ENCODE measurements at places on chromosomes 4 and X.

DNA sequence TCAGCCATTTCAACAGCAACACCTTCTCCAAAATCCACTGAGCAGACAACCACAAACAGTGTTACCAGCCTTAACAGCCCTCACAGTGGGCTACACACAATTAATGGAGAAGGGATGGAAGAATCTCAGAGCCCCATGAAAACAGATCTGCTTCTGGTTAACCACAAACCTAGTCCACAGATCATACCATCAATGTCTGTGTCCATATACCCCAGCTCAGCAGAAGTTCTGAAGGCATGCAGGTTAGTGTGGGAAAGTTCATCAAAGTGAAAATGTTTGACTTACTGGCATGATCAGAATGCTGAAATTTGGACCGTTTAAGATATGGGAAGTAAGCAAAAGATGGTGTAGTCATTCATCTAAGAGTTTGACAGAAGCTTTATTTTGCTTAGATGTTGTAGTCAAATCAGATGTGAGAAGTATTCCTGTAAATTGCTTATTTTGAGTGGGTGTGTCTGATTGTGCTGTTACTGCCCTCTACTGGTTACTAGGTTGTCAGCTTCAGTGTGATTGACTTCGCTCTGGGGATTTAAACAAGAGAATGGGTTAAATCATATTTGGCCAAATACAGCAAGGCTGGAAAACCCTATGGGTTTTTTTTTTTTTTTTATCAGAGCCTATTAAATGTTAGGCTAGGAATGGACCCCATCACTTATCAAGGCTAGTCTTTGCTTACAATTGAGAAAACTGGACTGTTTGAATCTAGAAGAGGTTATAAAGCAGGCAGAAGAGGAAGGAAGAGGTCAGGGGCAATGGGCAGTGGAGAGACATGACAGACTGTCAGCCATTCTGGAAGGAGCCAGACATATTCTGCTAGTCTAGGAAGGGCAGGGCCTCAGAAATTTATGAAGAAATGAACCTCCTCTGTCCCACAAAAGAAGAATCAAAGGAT lies 130.3 kb downstream of the DIPK2B start:
- peak; percentile 65 for DNase-seq

DNA sequence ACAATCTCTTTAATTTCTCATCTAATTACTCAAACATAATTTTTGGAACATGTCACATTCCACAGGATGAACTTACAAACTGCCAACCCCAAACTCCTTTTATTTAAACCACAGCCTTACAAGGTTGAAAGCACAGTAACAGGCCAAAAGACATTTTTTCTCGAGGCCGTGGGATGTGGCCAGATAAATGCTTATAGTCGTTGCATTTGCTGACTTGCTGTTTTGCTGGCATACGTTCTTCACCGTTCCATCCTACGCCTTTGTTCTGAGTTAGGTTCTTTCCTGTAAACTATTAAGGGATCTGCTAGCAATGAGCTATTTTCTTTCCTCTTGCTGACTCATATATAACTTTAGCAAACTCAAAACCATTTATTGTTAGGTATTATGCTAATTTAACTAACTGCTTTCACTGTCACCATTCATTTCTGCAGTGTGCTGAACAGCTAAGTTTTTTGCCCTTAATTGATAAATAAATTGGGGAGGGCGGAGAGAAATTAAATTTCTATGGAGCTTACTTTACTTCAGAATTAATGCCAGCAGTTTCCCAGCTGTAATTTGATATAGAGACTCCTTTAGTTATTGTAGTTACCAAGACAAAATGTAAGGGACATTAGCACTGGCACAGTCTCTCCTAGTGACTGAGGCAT lies 135.1 kb upstream of the PACRGL start:
- DNase-seq, result no peak

GRCh38 chr4:663046-663437 lies 11.0 kb downstream of the ATP5ME start:
- DNase-seq, result no peak

GRCh38 chr4:158050942-158051341 lies 121.9 kb downstream of the GASK1B start:
- DNase-seq, result no peak

DNA sequence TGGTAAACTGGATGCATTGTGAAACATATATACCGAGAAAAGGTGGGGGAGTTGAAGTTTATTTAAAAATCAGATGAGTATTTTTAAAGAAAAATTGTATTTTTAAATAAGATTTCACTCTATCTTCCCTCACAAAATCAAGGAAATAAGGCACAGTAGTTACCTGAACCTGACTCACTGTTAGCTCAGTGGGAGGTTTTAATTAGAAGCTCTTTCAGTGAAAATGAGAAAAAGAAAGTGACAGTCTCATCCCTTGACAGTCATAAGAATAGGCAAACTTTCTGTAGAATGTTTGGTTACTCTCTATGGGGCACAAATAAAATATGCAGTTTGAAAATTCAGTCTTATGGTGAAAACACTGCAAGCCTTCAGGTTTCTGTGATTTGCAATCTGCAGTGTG lies 49.7 kb downstream of the GRXCR1 start:
- no peak for DNase-seq

DNA sequence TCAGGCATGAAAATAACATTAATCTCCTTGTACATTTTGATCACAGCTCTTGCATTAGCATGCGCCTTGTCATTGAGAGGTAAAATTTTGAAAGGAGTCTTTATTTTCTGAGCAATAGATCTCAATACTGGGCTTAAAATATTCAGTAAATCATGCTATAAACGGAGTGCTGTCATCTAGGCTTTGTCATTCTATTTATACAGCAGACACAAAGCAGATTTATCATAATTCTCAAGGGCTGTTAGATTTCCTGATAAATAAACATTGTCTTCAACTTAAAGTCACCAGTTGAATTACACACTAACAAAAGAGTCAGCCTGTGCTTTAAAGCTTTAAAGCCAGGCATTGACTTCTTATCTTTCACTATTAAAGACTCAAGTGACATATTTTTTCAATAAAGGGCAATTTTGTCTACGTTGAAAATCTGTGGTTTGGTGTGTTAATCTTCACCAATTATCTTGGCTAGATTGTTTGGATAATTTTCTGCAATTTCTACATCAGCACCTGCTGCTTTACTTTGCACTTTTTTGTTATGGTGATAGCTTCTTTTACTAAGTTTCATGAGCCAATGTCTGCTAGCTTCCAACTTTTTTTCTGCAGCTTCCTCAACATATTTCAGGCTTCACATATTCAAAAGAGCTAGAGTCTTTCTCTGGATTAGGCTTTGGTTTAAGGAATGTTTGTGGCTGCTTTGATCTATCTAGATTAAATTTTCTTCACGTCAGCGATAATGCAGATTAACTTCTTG lies 27.9 kb upstream of the UGT2B4 start:
- DNase-seq, result no peak

- DNase-seq, result no peak
These were observed 29.9 kb upstream of the MSANTD1 start for GRCh38 chr4:3218824-3219760.

GRCh38 chr4:5018603-5019002 lies 655 bp downstream of the CYTL1 start:
- DNase-seq, result no peak

GRCh38 chr4:152633118-152633517 lies 46.7 kb downstream of the TMEM154 start:
- DNase-seq, result no peak

DNA sequence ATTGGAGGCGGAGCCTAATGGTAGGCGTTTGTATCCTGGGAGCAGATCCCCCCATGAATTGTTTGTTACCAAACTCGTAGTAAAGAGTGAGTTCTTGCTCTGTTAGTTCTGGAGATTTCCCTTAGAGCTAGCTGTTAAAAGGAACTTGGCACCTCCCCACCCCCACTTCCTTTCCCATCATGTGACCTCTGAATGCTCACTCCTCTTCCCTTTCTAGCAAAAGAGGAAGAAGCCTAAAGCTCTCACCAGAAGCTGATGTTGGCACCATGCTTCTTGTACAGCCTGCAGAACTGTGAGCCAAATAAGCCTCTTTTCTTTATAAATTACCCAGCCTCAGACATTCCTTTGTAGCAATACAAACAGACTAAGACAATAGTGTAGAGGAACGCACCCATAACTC lies 13.8 kb upstream of the ATOH1 start:
- DNase-seq, result no peak

GRCh38 chr4:156505341-156505955 lies 466.2 kb downstream of the PDGFC start:
- no peak for DNase-seq

DNA sequence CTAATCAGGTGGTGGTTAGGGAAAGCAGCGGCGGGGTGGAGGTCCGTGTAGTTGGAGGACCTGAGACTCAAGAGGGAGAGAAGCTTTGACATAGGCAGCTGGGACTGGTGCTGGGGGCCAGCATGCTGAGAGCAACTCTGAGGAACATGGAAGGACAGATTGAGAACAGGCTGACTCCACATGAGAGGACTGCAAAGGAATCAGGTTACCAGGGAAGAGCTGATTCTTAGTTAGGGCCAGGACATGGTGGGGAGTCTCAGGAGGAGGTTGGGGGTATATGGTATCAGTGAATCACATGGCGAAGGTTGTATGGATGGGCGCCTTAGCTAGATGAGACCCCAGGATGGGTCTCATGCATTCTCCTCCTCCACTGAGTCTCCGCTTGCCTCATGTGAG lies 264.0 kb upstream of the BOD1L1 start:
- no peak for DNase-seq

- DNase-seq, result no peak
These were observed 589 bp upstream of the NEUROG2 start for GRCh38 chr4:112516471-112517066.

DNA sequence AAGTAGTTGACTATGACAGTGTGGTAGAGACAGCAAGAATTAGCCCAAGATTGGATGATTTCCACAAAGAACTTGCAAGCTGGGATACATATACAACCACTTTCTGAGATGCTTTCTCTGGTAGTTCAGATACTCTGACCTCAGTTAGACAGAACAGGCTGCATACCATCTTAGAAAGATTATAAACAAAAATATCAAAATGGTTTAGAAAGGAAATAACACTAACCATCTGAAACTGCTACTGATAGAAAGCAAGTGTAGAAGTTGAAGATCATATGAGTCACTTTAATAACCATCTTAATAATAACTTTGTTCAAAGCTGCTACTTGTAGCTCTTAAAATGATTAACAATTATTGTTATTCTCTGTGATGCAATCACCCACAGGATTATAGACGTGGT lies 255.4 kb upstream of the TTC29 start:
- no peak for DNase-seq

DNA sequence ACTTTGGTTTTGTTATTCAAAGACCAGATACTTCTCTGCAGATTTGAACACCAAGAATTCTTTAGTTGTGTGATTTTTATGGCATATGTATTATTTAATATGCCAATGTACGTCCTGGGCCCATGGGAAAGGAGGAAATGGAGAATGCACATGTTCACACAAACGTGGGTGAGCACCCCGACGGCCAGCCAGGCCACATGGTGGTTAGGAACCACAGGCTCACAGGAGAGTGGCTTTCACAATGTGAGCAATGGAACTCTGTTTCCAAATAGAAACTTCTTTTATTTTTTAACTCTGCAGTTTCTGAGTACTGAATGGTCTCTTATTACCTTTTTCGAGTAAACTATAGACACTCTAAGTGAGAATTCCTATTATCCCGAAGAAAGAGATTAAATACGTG lies 58.0 kb upstream of the UNC5C start:
- DNase-seq, result no peak

DNA sequence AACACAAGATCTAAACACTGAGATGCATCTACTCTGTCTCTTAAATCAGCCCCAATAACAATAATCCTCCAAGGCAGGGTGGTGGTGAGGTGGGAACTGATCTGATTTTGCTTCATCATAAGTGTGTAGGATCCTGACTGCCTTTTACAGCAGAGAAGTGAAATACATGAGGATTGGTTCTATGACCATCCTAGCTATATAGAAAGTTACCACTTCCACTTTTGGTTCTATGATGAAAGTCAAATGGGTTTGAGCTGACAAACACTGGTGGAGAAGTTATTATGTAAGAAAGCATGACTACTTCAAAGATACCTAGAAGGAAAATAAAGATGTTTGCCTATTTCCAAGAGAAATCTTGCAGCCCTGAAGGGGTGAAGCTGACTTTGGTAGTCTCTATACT lies 181.6 kb downstream of the NKX6-1 start:
- DNase-seq, result no peak

DNA sequence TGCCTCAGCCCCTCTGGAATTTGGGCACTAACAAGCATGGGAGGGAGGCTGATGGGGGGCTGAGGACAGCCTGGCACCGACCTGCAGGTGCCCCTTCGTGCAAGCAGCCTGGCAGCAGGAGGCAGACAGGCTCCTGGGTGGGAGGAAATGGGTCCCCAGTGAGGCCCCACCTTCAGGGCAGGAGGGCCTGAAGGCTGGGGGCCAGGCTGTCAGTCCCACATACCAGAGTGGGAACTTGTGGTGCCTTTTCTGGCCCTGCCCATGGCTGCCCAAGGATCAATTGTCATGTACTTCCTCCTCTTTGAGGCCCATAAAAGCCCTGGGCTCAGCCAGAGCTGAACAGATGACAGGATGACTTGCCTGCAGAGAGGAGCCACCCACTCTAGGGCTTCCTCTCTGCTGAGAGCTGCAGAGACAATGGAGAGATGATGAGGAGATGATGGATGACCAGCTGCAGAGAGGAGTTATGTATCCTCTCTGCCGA lies 141.0 kb downstream of the PDHA2 start:
- DNase-seq, result no peak

- no peak for DNase-seq
These were observed 109.2 kb upstream of the CXCL13 start for GRCh38 chr4:77496457-77496856.

DNA sequence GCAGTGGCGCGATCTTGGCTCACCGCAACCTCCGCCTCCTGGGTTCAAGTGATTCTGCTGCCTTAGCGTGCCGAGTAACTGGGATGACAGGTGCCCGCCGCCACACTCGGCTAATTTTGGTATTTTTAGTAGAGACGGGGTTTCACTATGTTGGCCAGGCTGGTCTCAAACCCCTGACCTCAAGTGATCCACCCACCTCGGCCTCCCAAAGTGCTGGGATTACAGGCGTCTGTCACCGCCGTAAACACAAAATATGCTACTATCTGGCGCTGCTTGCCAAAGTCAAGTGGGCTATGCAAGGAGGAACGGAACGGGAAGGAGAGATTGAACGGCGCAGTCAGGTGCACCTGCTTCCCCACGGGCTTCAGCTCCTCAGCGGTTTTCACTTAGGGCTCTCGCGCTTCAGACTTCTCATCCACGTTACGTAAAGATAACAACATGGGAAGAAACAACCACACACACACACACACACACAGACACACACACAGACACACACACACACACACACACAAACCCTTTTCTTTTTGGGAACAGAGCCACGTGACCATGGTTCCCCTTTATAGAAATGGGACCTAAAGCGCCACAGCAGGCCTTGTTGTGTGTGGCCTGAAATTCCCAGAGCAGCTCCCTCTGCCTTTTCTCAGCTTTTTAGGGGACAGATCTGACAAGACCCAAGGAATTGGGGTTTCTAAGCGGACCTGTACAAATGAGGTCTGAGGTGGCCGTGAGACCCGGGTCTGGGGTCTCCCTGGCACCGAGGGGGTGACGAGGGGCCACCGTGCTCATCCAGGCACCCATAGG lies 1.5 kb downstream of the P2RY8 start:
- DNase-seq, result peak; percentile 78

DNA sequence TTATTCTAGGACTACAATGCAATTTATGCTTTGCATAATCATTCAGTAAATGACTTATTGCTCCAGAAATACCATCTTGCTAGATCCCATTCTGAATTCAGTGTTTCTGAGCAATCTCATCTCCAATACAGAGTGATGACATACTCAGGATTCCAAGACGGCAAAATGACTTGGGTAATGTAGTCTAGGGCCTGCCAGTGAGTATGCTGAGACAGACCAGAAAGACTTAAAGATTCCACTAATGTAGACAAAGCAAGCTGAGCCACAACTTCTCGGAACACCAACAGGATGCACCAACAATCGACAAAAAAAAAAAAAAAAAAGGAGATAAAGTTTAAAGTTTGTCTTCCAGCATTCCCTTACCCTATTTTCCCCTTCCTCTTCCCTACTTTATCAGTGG lies 919 bp upstream of the SEC24B start:
- peak; percentile 20 for DNase-seq

Data from activated CD4-positive, alpha-beta T cell treated with anti-CD3 and anti-CD28 coated beads, Interleukin-2, Interleukin-6, amounts not matched to agents 100 ng/mL and 50 ng/mL, durations not matched to agents 16 hours and 8 hours (primary cell).